ENCODE measurements at places on chromosomes 12 and 14.

DNA sequence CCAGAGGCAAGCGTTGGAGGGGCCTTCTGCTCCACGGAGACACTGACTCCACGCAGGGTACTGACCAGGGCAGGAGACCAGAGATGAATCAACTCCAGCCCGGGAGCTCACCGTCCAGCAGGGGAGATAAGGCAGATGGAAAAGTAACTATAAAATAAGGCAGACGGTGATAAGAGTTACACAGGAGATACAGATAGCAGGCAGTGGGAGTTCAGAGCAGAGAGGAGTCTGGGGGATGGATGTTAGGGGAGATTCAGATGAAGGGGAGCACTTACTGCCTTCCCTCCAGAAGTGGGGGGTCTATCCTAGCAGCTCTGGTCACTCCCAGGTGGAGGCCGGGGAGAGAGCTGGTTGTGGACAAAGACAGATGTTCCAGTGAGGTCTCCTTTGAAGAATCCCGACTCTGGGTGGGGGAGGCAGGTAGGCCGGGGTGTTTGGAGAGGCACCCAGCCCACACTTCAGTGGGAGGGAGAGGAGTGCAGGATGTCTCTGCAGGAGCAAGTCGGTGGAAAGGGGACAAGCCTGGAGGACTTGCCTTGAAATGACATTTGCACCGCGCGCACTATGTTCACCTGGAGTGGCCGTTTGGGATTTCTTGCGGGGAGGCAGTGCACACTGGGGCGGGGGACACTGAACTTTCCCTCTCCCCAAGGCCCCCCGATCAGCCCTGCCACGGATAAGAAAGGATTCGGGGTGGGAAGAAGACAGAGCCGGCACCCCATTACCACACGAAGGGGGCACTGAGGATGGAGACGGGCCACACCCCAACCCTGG is 1.2 kb downstream of the PITPNM2 start:
- H3K4me1 ChIP-seq = peaks cover 26% of the 10 kb centered on the region
- H3K36me3 ChIP-seq = peaks cover 9% of the 10 kb centered on the region
- H3K4me3 ChIP-seq = peak overlapping the region; percentile 56
- H3K27me3 ChIP-seq = no peaks in the 10 kb centered on the region
- DNase-seq = peak; percentile 78
- H3K27ac ChIP-seq = peak overlapping the region; percentile 48

DNA sequence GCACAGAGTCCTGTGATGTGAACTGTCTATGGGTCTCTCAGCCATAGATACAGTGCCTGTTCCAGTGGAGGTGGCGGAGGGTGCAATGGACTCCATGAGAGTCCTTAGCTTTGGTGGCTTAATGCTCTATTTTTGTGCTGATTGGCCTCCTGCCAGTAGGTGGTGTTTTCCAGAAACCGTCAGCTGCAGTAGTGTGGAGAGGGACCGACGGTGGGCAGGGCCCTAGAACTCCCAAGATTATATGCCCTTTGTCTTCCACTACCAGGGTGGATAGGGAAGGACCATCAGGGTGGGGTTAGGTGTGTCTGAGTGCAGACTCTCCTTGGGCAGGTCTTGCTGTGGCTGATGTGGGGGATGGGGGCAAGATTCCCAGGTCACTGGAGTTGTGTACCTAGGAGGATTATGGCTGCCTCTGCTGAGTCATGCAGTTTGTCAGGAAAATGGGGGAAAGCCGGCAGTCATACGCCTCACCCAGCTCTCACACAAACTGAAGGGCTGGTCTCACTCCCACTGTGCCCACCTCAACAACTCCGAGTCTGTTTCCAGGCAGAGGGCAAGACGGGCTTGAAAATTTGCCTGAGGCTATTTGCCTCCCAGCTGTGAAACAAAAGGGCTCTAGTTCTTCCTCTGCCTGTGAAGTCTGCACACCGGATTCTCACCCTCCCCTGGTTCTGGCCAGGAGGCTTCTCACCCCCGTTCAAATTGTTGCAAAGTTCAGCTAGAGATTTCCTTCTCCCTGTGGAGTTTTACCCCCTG is 24.9 kb upstream of the ZDHHC17 start:
- H3K36me3 ChIP-seq = no peaks in the 10 kb centered on the region
- no peak overlapping the region for H3K27ac ChIP-seq
- no peak for DNase-seq
- H3K4me3 ChIP-seq = no peak overlapping the region
- no peaks in the 10 kb centered on the region for H3K27me3 ChIP-seq

DNA sequence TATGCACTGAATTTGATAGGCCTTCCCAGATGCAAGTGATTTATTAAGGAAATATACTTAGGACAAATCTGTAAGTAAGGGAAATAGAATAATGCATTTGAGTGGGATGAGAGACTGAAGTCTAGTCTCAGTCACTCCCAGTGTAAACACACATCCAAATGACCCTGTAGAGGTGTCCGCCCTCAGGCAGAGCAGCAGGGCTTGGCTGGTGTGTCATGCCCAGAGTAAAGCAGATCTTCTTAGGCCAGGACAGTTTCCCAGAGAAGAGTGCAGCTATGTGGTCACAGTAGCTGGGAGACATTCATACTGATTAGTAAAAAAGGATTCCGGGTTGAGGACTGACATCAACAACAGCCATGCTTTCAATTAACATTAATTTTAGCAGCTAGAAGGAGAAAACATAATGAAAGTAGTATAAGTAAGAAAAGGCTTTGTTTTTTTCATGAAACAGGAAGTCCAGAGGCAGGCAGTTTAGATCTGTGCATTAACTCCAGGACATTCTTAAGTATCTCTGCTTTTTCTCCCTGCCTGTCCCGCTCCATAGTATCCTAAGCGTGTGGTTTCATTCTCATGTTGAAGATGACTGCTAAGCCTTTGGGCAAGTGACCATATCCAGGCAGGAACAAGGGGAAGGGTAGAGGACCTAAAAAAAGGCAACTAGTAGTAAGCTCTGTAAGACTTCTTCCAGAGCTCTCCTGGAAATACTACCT is 35.7 kb downstream of the CNTN1 start:
- H3K27me3 ChIP-seq = no peaks in the 10 kb centered on the region
- DNase-seq = no peak
- H3K4me3 ChIP-seq = no peak overlapping the region
- H3K36me3 ChIP-seq = no peaks in the 10 kb centered on the region

DNA sequence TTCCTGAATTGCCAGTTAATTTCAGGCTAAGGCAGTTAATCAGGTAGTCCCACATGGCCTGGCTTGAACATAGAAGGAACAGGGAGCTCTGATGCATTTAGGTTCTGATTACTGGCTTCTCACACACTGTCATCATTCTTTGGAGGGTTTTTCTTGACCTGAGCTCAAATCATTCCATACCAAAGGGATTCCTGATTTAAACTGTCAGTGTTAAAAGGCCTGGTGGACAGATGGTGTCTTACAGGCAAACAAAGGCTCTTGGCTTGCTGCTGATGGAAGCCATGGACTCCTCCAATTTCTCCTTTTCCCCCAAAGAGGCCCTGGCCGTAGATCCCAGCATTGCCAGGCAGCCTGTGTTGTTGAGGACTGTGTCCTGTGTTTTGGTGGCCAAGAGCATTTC is 30.2 kb downstream of the CACNA1C start:
- no peak overlapping the region for H3K4me3 ChIP-seq
- H3K36me3 ChIP-seq = no peaks in the 10 kb centered on the region
- no peaks in the 10 kb centered on the region for H3K4me1 ChIP-seq
- H3K27ac ChIP-seq = no peak overlapping the region
- DNase-seq = no peak

DNA sequence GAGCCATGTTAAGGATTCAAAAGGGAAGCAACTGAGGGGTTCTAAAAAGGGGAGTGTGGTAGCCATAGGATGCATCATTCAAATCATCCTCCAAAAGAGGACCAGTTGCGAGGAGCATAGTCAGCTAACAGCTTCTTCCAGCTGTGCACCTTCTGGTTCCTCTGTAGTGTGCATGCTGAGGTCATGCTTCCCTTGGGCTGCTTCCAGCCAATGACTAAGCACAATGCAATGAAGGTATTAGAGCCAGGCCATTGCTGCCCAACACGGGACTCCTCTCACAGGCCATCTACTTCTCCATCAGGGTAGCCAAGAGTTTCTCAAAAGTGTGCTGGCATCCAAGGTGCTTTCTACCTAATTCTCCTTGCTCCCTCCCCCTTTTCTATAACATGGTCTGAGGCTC is 69.2 kb upstream of the ARID2 start:
- no peak overlapping the region for H3K27ac ChIP-seq
- peak; percentile 32 for DNase-seq
- H3K36me3 ChIP-seq = no peaks in the 10 kb centered on the region

- H3K27me3 ChIP-seq = no peaks in the 10 kb centered on the region
- DNase-seq = no peak
- peaks cover under 1% of the 10 kb centered on the region for H3K4me1 ChIP-seq
- H3K4me3 ChIP-seq = no peak overlapping the region
- no peaks in the 10 kb centered on the region for H3K36me3 ChIP-seq
Observed at GRCh38 chr14:68657300-68658028, 135.4 kb downstream of the ZFP36L1 start.

DNA sequence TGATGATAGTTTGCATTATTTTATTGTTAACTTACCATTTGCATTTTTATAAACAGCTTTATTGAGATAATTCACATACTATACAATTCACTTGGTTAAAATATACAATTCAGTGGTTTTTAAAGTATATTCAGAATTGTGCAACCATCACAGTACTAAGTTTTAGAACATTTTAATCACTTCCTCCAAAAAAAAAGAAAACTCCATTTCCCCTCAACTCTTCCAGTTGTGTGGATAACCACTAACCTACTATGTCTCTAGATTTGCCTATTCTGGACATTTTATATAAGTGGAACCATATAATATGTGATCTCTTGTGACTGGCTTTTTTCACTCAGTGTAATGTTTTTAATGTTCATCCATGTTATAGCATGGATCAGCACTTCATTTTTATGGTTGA is 41.3 kb downstream of the WNK1 start:
- no peaks in the 10 kb centered on the region for H3K36me3 ChIP-seq
- peaks cover 18% of the 10 kb centered on the region for H3K4me1 ChIP-seq
- no peak overlapping the region for H3K27ac ChIP-seq
- no peak overlapping the region for H3K4me3 ChIP-seq

GRCh38 chr14:63322472-63322871 is 3.7 kb upstream of the GPHB5 start:
- no peak for DNase-seq
- H3K4me3 ChIP-seq = no peak overlapping the region
- peaks cover 7% of the 10 kb centered on the region for H3K27me3 ChIP-seq
- no peaks in the 10 kb centered on the region for H3K36me3 ChIP-seq

- H3K36me3 ChIP-seq = no peaks in the 10 kb centered on the region
- DNase-seq = no peak
- no peaks in the 10 kb centered on the region for H3K27me3 ChIP-seq
Observed at GRCh38 chr12:127785540-127785939, 481.4 kb upstream of the TMEM132C start.

- no peak overlapping the region for H3K4me3 ChIP-seq
- DNase-seq = peak; percentile 42
- no peak overlapping the region for H3K27ac ChIP-seq
- no peaks in the 10 kb centered on the region for H3K36me3 ChIP-seq
Observed at GRCh38 chr14:74324931-74325361, 22.2 kb upstream of the ABCD4 start.

DNA sequence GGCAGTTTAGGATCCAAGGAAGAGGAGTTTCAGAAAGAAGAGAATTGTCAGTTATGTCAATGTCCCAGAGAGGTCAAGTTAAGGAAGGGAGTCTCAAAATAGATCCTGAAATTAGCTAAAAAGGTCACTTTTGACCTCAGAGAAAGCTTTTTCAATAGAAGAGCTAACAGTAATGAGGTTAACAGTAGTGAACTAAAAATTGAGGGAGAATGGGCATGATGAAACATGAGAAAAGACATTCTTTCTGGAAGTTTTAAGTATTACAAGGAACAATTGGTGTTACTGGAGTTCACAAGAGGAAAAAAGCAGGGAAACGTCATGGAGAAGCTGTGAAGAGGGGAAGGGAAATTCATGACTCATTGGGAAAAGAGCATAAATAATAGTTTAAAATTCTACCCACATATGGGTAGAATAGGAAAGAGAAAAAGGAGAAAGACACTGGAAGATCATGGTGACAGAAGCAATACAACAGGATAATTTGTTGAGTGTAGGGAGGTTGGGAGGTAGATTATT is 381.2 kb upstream of the FAR2 start:
- H3K27me3 ChIP-seq = no peaks in the 10 kb centered on the region
- no peak overlapping the region for H3K27ac ChIP-seq
- H3K36me3 ChIP-seq = no peaks in the 10 kb centered on the region
- no peaks in the 10 kb centered on the region for H3K4me1 ChIP-seq
- H3K4me3 ChIP-seq = no peak overlapping the region

GRCh38 chr14:99931308-99931707 is 133.9 kb upstream of the EVL start:
- peaks cover 50% of the 10 kb centered on the region for H3K27me3 ChIP-seq
- H3K4me1 ChIP-seq = no peaks in the 10 kb centered on the region
- no peaks in the 10 kb centered on the region for H3K36me3 ChIP-seq
- H3K27ac ChIP-seq = no peak overlapping the region
- H3K4me3 ChIP-seq = no peak overlapping the region
- DNase-seq = no peak

DNA sequence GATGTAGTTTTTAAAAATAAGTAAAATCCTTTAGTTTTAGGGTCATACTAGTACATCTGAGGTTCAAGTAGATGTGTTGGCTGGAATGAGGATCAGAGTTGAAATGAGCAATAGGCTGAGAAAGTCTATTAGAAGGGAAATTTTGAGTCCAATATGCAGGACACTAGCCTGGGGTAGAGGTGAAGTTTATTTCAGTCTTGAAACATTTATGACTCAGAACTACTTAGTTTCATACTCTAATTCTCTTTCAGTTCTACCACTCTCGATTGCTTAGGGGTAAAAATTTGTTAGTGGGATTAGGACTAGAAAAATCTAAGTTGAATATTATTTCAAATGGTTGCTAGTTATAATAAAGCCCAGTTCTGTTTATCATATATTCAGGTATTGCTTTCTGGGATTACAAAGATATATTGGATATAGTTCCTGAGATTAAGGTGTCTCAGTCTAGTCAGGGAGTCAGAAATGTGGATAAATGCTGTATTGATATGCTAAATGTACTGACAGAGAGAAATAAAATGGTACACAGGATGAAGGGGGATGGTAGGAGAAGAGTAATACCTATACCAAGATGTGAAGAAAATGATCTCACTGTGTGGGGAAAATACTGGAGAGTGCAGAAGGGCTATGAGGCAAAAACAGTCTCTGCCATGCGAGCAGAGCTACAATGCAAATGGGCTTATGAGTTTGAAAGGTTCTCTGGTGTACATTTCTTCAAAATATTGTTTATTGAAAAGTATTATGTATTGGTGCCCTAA is 395.8 kb upstream of the FBXO33 start:
- H3K27me3 ChIP-seq = no peaks in the 10 kb centered on the region
- DNase-seq = no peak
- no peak overlapping the region for H3K4me3 ChIP-seq
- H3K36me3 ChIP-seq = no peaks in the 10 kb centered on the region

All from K562 (cell line).